Suprapubic skin (tissue), 4 donors: ENCODE measurements at places on chromosomes 12 and 14. TPM values are rescaled to one million over a fixed set of nuclear protein-coding genes. Genes with fewer than 3 reads are reported as not detected.

The FLRT2 gene
- 21.5 TPM for total RNA-seq

The BDKRB2 gene
- 14.2 TPM for total RNA-seq

The FGFR1OP2 gene
- 74.8 TPM for total RNA-seq

The YBX3 gene
- total RNA-seq, result 685 TPM

The TSPAN19 gene
- not detected for total RNA-seq

The FOXN4 gene
- not detected for total RNA-seq

The ARID4A gene
- 12.7 TPM for total RNA-seq

The ZFHX2 gene
- total RNA-seq, result 0.87 TPM

The TAS2R43 gene
- not detected for total RNA-seq

The RASAL1 gene
- 19.8 TPM for total RNA-seq

The ABCC9 gene
- 9.6 TPM for total RNA-seq

The OR10AD1 gene
- not detected for total RNA-seq
